ENCODE measurements at places on chromosomes 6 and 20.
A peak's percentile ranks its signal among the peaks of the same experiment; 100 is the strongest.

GRCh38 chr6:109690373-109690736 is 647 bp downstream of the AK9 start:
- DNase-seq = peak; percentile 63

- no peak for DNase-seq
These were observed 80.5 kb downstream of the FARS2 start for GRCh38 chr6:5341845-5342244.

DNA sequence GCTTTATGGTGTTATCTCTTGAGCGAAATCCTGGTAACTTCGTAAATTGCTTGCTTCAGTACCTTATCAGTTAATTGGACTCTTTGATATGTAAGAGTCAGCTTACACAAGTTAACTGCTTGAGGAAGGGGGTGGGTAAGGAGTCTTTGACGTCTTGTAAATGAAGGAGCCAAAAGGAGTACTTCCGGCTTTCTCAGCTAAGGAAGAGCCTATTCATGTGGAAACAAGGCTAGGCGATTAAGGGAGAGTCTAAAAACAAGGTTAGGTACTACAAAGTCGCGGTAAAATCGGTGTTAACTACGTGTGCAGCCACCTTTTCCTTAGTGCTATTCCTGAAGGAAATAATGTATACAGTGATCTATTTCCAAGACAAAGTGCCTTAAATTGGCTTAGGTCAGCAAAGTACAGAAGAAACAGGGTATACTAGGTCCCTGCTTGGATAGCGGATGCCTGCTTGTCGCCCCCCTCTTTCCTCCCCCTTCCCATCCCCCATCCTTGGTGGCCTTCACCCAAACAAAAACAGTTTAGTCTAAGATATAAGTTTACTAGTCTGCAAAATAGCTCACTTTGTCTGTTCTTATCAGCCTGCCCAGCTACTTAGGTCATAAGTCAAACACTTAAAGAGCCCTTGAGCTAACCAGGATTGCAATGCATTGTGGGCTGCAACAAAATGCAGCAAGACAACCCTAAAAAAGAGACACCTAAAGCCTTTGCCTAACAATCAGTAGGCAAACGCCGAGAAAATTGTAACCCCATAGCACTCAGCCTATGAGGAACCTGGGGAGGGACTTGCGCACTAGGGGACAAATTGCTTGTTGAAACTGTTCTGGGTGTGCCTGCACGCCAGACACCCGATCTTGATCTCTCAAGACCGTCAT is 147.3 kb downstream of the TRIM27 start:
- DNase-seq = no peak

GRCh38 chr6:75893776-75894152 is 144.7 kb downstream of the MYO6 start:
- DNase-seq = no peak

DNA sequence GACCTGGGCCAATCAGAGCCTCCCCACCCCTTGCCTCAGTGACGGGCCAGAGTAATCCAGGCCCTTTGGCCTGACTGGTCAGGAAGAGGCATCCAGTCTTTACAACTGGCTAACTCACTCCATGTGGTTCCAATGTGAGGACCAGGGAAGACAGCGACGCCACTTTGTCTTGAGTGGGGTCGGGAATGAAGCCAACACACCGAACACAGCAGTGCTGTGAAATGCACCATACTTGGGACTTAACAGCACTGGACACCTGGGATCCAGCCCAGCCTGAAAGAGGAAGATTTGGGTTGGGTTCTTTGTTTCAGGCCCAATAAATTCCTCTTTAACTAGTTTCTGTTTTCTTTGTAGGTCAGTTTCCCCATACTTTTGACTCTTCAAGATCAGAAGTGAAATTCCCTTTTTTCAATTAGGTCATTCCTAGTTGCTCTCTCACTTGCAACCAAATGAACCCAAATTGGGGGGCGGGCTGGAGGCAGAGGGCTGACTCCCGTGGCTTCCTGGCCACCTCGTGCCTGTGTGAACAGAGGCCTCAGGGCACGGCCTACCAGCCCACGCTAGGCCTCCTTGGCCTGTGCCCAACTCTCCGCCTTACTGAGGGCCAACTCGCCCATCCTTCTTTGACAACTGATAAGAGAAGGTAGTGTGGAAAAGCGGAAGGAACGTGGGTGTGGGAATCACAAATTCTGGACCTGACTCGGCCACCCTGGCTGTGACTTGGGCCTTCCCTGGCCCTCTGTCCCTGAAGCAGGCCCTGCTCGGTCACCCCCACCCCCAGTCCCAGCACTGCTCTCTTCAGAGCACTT is 17.1 kb downstream of the SULF2 start:
- no peak for DNase-seq

GRCh38 chr20:208942-209566 is 18.0 kb upstream of the DEFB129 start:
- no peak for DNase-seq

GRCh38 chr6:13990796-13991195 is 66.0 kb downstream of the RNF182 start:
- DNase-seq = no peak

DNA sequence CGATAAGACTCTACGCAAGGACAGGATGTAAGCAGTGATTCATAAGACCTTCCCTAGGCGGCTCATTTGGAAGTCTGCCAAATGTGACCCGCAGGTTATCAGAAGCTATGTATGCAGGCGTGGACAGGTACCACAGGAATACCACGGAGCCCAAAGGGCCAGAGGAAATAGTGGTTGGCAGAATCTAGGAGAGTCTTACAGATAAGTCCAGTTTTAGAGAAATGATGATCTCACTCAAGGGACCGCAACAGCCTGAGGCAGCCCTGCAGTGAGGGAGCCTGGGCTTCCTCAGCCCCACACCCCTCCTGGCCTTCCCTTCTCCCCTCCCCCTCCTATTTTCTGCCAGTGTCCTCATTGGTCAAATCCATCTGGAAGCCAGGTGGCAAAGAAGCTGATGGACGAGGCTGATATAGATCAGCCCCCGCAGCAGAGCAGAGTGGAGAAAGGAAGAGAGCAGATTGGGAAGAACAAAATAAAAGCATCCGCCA is 110.6 kb downstream of the FNDC1 start:
- no peak for DNase-seq

- no peak for DNase-seq
These were observed 86.6 kb upstream of the TAB2 start for GRCh38 chr6:149230712-149231460.

GRCh38 chr6:138857775-138858174 is 61.9 kb downstream of the ECT2L start:
- no peak for DNase-seq

- DNase-seq = no peak
These were observed 37.5 kb upstream of the IER3 start for GRCh38 chr6:30781743-30782424.

DNA sequence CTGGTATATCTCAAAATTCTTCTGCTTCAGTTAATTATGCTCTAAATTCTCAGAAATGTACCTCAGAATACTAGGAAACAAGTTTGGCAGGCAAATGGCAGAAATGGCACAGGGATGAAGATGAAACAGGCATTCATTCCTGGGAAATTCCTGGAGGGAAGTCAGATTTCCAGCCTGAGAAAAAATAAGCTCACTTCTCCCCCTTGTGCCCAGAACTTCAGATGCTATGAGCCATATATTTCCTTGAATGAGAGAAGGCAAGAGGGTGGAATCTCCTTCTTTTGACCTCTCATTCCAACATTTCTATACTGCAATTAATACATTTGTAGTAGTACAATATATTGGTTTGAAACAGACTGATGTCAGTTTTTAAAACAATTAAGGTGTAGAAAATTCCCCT is 22.8 kb downstream of the RGS17 start:
- no peak for DNase-seq

DNA sequence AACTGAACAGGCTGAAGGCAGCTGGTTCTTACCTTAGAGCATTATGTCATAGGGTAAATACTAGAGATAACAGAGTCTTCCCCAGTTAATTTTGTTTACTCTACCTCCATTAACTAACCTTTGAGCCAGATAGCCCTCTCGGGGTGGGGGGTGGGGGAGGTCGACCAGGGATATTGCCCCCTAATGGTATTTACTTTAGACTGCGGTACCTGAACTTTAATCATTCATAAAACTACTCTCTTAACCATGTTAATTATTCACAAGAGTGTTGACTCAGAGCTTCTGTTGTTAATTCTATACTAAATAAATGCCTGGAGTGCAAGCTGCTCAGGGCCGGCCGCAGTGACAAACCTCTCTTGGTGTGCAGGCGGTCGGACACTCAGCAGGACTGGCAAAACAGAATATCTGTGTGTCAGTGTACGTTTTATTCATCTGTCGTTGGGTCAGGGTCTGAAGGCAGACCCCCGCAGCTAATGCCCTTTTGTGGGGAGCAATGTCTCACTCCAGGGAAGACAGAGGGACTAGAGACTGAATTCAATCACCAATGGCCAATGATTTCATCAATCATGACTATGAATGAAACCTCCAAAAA is 152.4 kb upstream of the COL21A1 start:
- DNase-seq = no peak

- no peak for DNase-seq
These were observed 96.2 kb downstream of the JARID2 start for GRCh38 chr6:15342114-15342513.

DNA sequence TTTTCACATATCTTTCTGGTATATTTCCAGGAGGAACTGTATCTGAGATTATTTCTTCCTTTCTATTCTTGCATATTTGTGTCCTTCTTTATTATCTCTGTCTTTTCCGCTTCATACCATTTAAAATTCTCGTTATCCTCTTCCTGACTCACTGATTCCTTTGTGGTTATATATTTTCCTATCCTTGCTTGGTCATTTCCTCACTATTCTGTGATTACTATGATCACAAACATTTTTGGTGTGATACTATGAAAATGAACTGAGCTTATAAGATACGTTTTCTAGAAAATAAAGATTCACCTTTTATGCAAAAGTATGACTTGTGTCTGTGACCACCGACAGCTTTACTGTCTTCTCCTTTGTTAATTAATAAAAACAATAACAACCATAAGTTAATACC is 26.5 kb upstream of the MYCT1 start:
- DNase-seq = no peak

DNA sequence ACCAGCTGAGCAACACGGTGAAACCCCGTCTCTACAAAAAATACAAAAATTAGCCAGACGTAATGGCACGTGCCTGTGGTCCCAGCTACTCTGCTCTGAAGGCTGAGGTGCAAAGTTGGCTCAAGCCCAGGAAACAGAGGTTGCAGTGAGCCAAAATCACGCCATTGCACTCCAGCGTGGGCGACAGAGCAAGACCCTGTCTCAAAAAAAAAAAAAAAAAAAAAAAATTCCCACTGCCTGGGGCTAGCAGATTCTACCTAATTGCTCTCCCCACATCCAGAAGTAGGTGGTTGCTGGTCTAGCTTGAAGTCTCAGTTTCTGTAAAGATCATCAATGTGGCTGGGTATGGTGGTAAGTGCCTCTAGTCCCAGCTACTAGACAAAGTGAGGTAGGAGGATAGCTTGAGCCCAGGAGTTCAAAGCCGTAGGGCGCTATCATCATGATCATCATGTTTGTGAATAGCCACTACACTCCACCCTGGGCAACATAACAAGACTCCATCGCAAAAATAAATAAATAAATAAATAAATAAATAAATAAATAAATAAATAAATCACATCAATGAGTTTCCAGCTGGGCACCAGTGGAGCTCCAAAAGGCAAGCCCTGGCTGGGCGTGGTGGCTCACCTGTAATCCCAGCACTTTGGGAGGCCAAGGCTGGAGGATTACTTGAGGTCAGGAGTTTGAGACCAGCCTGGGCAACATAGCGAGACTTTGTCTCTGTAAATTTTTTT is 6.3 kb upstream of the AP5S1 start:
- DNase-seq = no peak

- no peak for DNase-seq
These were observed 170.7 kb upstream of the KCNK16 start for GRCh38 chr6:39493174-39493573.

DNA sequence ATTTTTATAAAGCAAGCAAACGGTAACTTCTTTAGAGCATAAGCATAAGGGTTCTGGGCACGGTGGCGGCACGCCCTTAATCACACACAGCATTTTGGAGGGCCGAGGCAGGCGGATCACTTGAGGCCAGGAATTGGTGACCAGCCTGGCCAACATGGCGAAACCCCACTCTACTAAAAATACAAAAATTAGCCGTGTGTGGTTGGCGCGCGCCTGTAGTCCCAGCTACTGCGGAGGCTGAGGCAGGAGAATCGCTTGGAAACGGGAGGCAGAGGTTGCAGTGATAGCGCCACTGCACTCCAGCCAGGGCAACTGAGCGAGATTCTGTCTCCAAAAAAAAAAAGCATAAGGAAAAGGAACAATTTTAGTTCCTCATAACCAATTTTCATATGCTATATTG is 2.6 kb downstream of the SENP6 start:
- DNase-seq = no peak

DNA sequence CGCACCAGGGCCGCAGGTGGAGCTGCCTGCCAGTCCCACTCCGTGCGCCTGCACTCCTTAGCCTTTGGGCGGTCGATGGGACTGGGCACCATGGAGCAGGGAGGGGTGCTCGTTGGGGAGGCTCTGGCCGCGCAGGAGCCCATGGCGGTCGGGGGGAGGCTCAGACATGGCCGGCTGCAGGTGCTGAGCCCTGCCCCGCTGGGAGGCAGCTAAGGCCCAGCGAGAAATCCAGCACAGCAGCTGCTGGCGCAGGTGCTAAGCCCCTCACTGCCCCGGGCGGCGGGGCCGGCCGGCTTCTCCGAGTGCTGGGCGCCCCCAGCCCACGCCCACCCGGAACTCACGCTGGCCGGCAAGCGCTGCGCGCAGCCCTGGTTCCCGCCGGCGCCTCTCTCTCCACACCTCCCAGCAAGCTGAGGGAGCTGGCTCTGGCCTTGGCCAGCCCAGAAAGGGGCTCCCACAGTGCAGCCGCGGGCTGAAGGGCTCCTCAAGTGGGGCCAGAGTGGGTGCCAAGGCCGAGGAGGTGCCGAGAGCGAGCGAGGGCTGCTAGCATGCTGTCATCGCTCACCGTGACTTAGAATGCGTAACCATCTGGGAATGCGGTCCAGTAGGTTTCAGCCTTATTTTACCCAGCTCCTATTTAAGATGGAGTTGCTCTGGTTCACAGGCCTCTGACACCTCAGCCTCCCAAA is 77.3 kb downstream of the C6orf52 start:
- DNase-seq = no peak

- no peak for DNase-seq
These were observed 139.7 kb upstream of the TMEM170B start for GRCh38 chr6:11397622-11398450.

GRCh38 chr6:159875194-159875593 is 15.6 kb upstream of the MAS1 start:
- DNase-seq = no peak

GRCh38 chr6:10419749-10420545 is 5.1 kb upstream of the TFAP2A start:
- no peak for DNase-seq

- no peak for DNase-seq
These were observed 201.5 kb upstream of the RNF24 start for GRCh38 chr20:4216866-4217265.

Data from stimulated activated CD4-positive, alpha-beta T cell treated with anti-CD3 and anti-CD28 coated beads, Interleukin-2, amount 100 ng/mL, for 48 hours (primary cell).